ENCODE measurements at places on chromosomes 5 and 9.

DNA sequence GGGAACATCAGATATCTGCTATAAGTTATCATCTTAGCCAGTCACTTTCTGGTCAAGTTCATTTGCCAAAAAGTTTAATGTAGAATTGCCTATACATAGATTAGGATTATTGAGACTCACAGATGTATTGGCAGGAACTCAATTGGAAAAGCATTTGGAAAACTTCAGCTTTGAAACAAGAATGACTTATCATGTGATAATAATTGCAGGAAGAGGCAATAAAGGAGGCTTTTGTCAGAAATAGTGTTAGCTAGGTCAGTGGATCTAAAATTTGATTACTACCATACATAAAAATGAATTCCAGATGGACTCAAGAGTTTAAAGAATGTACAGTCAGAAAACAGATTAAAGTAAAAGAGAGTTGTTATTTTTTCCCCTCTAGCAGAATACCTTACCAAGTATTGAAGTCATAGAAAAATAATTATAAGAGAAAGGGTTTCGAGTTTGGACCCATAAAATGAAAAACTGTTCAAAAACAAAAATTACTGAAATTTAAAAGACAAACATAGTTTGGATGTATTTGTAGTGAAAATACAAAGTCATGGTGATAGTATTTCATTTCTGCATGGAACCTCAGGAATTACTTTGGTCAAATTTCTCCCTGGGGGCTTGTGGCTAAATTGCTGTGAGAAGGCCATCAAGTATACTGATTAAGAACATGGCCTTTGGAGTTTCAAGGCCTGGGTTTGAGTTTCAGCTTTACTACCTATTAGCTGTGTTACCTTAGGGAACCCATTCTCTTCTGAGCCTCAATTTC lies 159.9 kb downstream of the TMEM38B start:
- no peak for DNase-seq

DNA sequence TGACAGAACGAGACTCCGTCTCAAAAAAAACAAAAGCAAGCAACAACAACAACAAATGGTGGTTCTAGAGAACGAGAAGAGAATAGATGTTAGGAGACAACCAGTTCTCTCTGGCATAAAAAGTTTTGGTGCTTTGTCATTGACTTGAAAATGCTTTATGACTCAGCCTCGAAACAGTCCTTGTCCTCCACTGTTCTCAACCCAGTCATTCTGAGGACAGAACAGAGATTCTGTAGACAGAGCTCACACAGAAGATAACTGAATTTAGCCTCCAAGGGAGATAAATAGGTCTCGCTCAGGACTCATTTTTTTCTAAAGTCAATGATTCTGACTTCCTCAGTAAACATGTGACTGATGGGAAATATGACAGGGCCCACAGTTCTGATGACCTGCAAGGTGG lies 76.0 kb upstream of the FSTL4 start:
- no peak for DNase-seq

DNA sequence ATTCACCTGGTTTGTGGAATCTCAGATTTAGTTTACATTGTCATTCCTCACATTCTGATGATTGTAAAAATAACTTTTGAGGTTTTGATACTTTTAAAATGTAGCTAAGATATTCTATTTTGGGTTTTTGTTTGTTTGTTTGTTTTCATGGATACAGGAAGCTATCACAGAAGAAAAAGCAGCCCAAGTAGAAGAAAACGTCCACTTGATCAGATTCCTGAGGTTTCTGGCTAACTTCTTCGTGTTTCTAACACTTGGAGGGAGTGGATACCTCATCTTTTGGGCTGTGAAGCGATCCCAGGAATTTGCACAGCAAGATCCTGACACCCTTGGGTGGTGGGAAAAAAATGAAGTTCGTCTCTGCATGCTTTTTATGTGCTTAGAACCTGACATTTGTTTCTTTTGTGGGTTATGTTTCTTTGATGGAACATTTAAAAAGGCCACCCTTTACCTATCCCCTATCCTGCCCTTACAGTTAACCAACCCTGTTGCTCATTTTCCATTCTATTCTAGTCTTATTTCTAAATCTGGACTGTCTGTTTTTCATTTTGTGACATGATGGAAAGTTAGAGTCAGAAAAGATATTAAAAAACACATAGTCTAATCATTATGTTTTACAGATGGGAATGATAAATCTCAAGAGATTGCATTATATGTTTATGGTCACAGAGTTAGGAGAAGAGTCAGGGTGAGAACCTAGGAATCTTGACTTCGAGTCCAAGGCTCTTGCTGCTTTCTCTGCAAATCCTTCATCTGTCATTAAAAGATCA lies 163.7 kb downstream of the ALDH1A1 start:
- DNase-seq = no peak

- no peak for DNase-seq
Observed at GRCh38 chr9:98944734-98945074, 997 bp downstream of the COL15A1 start.

- no peak for DNase-seq
Observed at GRCh38 chr9:104555521-104555920, 13.4 kb upstream of the OR13C8 start.

DNA sequence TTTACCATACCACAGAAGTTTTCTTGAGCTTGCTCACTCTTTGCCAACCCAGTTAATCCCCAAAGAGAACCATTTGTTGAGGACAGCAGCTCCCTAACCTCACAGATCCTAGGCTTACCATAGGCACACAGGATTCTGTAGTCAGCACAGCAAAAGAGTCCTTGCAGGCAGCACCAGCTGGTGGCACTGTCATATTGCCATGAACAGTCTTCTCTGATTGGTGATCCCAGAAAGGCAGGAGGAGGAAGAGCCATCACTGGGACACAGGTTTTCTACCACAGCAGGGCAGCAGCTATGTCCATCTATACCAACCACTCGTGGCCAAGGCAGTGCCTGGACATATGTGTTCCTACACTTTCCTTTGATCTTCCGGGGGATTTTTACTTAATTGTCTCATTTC lies 297.1 kb upstream of the CD180 start:
- peak; percentile 16 for DNase-seq

DNA sequence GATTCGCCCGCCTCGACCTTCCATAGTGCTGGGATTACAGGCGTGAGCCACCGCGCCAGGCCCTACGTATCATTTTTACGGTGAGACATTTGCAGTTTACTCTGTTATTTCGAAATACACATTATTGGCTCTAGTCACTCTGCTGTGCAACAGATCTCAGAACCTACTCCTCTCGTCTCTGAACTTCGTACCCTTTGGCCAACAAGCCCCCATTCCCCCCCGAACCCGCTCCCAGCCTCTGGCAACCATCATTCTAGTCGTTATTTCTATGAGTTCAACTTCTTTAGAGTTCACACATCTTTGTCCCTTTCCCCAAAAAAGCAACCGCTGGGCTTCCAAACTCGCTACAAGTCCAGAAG lies 735 bp downstream of the PTGR1 start:
- peak; percentile 25 for DNase-seq

DNA sequence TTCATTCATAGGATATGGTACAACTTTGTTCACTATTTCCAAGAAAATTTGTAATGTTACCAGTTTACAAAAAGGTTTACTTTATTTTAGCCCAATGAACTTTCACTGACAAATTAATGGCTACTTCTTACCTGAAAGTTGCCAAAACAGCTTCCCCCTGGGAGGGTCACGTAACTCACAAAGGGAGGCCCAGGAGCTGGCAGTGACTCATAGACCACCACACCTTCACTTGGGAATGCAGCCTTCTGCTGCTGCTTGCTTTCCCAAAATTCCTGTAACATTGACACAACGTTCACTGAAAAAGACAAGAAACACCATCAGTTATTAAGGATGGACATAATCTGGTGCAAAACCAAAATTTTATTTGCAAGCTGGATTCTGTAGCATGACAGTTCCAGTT lies 18.1 kb downstream of the LIX1 start:
- DNase-seq = no peak

- DNase-seq = no peak
Observed at GRCh38 chr5:30438785-30439184, 754.7 kb upstream of the CDH6 start.

- no peak for DNase-seq
Observed at GRCh38 chr9:120571443-120572257, 8.3 kb downstream of the CDK5RAP2 start.

- no peak for DNase-seq
Observed at GRCh38 chr9:102841376-102841775, 153.8 kb upstream of the CYLC2 start.

- DNase-seq = no peak
Observed at GRCh38 chr9:77705636-77706035, 57.5 kb upstream of the GNA14 start.

DNA sequence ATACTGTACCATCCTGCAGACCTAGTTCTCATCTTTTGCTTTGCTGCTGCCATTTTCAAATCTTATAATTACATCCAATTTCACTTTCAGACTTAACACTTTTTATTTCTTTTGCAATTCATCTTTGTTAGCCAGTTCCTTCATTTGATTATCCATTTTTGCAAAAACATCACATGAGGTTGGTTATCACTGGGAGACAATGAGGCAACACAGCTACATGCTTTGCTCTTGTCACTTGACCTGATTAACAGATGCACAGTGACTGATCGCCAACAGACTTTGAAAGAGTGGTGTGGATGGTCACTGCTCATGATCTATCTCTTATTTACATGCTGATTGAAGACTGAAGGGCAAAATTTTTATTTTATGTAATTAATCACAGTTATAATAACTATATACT lies 17.0 kb upstream of the RNF20 start:
- DNase-seq = no peak

GRCh38 chr5:78490709-78491485 lies 130.5 kb downstream of the SCAMP1 start:
- DNase-seq = no peak

DNA sequence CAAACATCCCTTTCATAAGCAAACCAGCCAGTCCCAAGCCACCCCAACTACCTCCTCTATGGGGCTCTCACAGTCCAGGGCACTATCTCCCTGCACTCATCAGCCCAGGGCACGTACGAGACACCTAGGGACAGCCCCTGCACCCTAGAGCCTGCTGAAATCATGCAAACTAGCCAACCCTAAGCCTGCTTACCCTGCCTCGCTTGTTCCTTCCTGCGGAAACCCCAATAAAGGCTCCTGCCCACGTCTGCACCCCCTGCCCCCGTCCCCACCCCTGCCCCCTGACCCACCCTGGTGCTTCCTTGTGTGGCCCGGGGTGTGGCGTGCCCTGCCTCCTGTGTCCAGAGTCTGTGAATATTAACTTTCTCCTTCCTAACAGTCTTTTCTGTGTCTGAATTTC lies 135.9 kb downstream of the GADD45G start:
- DNase-seq = no peak

- no peak for DNase-seq
Observed at GRCh38 chr9:96565671-96566497, 53.8 kb downstream of the CDC14B start.

DNA sequence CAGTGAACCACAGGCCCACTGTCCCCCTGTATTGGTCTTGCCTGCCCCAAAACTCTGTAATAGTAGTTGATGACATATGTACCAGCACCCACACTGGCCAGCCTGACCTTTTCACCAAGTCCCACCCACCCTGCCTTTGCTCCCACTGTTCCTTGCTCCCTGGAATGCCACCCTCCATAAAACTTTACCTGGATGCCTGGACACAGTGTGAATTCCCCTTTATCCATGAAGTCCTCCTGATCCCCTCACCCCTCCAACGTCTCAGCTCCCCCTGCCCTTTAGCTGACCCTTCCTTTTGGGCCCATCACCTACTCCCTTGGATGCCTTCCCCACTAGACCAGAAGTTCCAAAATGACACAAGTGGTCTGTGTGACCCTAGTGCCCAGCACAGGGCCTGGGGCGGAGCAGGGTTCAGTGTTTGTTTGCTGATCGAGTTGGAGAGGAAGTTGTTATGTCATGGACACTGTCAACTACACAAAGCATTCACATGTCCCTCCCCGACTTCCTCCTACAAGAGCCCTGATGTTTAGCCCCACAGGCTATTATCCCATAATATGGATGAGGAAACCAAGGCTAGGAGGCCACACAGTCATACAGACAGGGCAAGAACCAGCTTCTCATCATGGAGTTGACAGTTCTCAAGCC lies 16.1 kb downstream of the AMBP start:
- no peak for DNase-seq

- DNase-seq = no peak
Observed at GRCh38 chr9:27124151-27124550, 15.1 kb downstream of the TEK start.

GRCh38 chr5:132369007-132369473 lies 470 bp upstream of the SLC22A5 start:
- DNase-seq = no peak

- DNase-seq = no peak
Observed at GRCh38 chr9:116951588-116952435, 264.7 kb downstream of the TRIM32 start.

- DNase-seq = no peak
Observed at GRCh38 chr9:111657051-111657450, 4.4 kb upstream of the GNG10 start.

- no peak for DNase-seq
Observed at GRCh38 chr9:114995681-114996221, 65.4 kb upstream of the TNFSF8 start.

- DNase-seq = no peak
Observed at GRCh38 chr5:180179442-180180420, 29.3 kb downstream of the RASGEF1C start.

GRCh38 chr9:19156026-19156474 lies 28.8 kb upstream of the PLIN2 start:
- DNase-seq = no peak

DNA sequence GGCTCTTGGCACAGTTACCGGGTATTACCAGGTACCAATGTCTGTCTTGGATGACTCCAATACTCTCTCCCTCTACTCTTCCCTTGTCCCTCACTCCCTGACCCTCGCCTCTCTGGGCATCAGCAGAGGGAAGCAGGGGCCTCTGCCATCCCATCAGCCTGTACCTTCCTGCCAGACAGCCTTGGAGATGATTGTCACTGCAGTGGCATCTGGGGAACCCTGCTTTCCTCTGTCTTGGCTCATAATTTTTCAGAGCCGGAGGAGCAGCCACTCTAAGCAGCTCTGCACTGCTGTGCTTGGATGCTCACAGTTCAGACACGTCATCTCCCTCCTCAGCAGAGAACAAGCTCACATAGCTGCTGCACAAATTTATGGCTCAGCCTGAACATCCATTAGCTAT lies 274.1 kb downstream of the SMARCA2 start:
- DNase-seq = no peak

DNA sequence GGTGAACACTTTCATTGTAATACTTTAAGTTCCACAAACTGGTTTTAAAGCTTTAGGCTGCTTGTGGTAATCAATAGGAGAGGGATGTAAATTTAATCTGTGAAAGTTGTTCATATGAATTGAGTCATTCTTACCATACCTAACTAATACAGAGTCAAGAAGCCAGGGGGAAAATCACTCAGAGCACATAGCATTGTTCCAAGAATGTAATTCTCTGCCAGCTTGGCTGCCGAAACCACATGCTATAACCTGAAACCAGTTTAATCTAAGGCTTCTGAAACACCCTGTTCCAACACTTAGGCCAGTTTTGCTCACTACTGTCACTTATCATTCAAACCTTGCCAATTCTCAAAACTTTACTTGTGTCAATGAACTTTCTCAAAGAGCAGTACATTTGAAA lies 528.8 kb upstream of the GRAMD2B start:
- no peak for DNase-seq

GRCh38 chr5:172603251-172603806 lies 37.7 kb upstream of the NEURL1B start:
- DNase-seq = no peak

Data from erythroblast (primary cell).